ENCODE measurements at places on chromosomes 1 and 21.

- DNase-seq = no peak
Measured at GRCh38 chr1:92754000-92754718, 30.7 kb downstream of the EVI5 start.

GRCh38 chr1:225343618-225344017 lies 84.2 kb downstream of the LBR start:
- no peak for DNase-seq

- DNase-seq = no peak
Measured at GRCh38 chr1:62897788-62898187, 113.9 kb downstream of the ATG4C start.

DNA sequence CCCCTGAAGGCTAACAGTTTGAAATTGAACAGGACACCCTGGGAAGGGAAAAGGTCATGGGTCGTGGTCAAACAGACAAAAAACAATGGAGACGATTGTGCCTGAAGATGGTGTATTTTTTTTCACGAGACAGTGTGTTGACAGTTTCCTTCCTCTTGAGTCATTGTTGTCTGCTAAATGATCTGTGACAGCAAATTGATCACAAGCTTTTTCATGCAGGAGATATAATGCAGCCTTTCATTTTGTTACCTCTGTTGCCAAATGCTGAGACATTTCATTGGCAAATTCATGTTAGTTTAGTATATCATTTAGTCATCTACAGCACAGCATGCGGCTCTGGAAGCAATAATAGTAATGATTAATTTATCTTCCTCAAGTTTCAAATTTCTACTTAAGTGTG lies 27.7 kb downstream of the UBE2U start:
- no peak for DNase-seq

DNA sequence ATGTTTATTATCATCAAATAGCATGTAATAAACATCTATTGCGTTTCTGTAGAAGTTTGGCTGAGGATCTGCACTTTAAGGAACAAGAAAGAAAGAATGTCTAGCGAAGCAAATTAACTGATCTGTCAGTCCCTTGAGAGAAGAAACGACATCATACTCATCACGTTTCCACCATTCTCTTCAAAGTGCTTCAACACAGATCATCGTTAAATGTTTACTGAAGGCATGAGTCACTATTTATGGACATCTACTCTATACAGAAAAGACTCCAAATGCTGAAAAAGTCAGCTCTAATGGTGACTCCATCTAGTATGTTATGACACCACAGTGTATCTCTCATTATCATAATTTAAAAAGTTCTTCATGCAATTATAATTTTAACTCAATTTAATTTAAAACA lies 369.1 kb downstream of the RGS7 start:
- no peak for DNase-seq

DNA sequence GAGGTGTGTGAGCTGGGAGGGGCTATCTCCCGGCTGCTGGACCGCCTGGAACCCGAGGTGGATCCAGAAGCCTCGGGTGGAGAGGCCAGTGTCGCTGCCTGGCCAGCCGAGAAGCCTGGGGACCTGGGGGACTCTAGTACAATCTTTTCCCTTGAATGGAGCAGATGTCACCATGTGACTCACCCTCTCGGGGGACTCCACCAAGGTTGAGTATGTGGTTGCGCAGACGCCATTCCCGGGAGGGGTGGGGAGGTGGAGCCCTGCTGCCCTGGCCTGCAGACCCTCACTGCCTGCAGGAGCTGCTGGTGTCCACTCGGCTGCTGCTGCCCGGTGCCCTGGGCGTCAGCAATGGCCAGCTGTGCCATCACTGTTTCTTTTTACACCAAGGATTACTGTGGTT lies 40.3 kb downstream of the TP73 start:
- no peak for DNase-seq
